Liver (tissue), 10 donors: ENCODE measurements at places on chromosomes 5 and 9. TPM values are rescaled to one million over a fixed set of nuclear protein-coding genes. Genes with fewer than 3 reads are reported as not detected.

Gene SPATA31D3
- not detected for polyA plus RNA-seq

Gene PAEP
- polyA plus RNA-seq = not detected

Gene CEL
- polyA plus RNA-seq = 0.08 TPM

DNA sequence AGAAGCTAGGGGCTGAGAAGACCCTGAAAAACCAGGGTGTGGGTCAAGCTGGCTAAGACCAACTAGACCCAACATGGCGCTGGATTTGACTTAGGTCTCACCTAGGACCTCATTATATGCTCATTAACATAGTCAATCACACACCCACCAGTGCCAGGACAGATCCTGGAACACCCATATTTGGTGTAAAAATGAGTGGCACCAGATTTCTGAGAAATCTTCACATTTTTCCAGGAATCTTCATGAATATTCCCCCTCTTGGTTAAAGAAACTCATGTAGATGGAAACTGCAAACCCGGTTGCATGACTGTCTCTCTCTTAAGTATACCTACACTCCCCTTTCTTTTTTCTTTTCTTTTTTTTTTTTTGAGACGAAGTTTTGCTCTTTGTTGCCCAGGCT, 17.9 kb upstream of the RAB14 start:
- no peaks in the 10 kb centered on the region for H3K36me3 ChIP-seq
- no peaks in the 10 kb centered on the region for H3K4me1 ChIP-seq
- no peak overlapping the region for H3K4me3 ChIP-seq

GRCh38 chr9:126293522-126293889, 33.1 kb upstream of the MVB12B start:
- H3K4me3 ChIP-seq = no peak overlapping the region
- H3K27ac ChIP-seq = no peak overlapping the region
- H3K4me1 ChIP-seq = no peaks in the 10 kb centered on the region
- H3K36me3 ChIP-seq = no peaks in the 10 kb centered on the region
- DNase-seq = peak; percentile 34

DNA sequence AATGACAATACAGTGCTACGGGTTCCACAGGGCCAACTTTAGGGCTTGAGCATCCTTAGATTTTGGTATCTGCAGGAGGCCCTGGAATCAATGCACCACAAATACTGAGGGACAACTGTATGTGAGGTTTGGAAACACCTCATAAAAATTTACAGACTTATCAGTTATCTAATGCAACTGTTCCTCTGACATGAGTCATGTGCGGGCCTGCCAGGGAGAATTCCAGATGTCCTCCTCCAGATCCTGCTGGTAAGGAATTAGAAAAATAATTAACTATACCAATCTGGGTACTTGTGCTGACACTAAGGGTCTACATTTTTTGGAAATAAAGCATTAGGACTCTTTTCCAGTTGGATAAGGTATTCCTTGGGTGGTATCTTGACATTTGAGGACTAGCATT, 333.3 kb downstream of the ARRDC3 start:
- H3K4me1 ChIP-seq = peaks cover 5% of the 10 kb centered on the region
- H3K27ac ChIP-seq = no peak overlapping the region
- no peak overlapping the region for H3K4me3 ChIP-seq
- no peaks in the 10 kb centered on the region for H3K36me3 ChIP-seq
- DNase-seq = no peak

GRCh38 chr5:60340965-60341471, 358.9 kb downstream of the DEPDC1B start:
- H3K36me3 ChIP-seq = no peaks in the 10 kb centered on the region
- no peak for DNase-seq
- H3K27ac ChIP-seq = no peak overlapping the region
- H3K4me1 ChIP-seq = no peaks in the 10 kb centered on the region
- no peaks in the 10 kb centered on the region for H3K27me3 ChIP-seq
